Stimulated activated CD4-positive, alpha-beta T cell treated with anti-CD3 and anti-CD28 coated beads, Interleukin-12 subunit alpha, Interleukin-12 subunit beta, amount 100 ng/mL, for 24 hours (primary cell): ENCODE measurements at places on chromosomes 1 and 21.

GRCh38 chr1:162360237-162360873, 16.3 kb downstream of the SPATA46 start:
- DNase-seq = no peak

- no peak for DNase-seq
Measured at GRCh38 chr1:90671741-90672140, 45.4 kb downstream of the BARHL2 start.

DNA sequence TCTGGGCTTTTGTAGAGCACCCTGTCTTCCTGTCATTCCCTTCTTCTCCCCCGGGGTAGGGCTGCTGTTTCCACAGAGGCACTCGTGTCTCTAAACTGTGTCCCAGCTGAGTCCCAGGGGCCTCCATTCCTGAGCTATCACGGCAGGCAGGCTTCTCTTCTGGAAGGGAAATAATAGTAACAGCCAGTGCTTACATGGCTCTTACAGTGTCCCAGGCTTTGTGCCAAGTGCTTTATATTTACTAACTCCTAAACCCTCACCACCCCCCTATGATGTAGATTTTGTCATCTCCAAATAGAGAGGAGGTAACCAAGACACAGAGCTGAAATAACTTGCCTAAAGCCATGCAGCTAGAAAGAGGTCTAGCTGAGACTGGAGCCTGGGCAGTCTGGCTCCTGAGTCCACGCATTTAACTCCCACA, 1.4 kb upstream of the CELF3 start:
- DNase-seq = no peak

DNA sequence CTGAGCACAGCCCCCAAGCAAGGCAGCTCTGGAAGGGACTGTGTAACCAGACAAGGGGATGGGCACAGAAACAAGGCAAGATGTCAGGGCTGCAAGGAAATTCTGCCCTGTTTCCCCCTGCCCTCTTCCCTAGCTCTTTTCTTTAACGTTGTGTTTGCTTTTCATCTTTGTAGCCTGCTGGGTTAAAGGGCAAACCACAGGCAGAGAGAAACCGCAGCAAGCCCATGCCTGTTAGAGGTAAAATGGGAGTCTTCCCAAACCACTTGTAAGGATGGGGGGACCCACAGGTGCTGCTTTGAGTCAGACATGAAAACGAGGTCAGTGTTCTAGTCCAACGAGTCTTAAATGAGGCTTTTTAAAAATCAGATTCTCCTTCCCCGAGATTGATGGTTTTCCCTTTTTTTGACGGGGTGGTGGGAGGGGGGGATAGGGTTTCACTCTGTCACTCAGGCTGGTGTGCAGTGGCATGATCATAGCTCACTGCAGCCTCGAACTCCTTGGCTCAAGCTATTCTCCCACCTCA, 13.3 kb downstream of the TGFBR3 start:
- DNase-seq = no peak

DNA sequence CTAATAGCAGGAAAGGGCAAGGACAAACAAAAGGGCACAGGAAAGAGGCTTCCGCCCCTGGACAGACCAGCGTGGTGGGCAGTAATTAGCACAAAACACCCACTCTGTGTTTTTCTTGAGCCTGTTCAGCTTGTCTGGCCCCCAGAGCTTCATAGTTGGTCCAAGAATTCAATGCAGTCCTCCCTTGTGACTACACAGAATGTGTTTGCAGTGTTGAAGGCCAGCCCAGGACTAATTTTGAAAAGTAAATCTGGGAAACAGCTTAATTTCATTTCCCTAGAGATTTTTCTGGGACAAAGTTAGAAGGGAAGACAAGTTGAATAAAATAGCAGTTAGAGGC, 49.2 kb upstream of the LMO4 start:
- no peak for DNase-seq

DNA sequence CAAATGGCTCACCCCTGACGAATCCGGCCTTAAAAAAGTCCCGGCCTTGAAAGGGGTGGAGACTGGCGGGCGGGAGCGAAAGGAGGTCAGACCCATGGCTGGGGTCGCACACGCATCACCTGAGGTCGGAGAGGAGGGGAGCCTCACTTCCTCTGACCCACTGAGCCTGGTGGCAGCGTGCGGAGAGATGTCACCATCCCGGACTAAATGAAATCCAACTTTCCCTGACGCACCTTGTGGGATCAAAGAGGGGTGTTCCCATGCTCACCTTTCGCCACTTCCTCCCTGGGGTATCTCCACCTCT, 709 bp upstream of the SLC41A1 start:
- no peak for DNase-seq

DNA sequence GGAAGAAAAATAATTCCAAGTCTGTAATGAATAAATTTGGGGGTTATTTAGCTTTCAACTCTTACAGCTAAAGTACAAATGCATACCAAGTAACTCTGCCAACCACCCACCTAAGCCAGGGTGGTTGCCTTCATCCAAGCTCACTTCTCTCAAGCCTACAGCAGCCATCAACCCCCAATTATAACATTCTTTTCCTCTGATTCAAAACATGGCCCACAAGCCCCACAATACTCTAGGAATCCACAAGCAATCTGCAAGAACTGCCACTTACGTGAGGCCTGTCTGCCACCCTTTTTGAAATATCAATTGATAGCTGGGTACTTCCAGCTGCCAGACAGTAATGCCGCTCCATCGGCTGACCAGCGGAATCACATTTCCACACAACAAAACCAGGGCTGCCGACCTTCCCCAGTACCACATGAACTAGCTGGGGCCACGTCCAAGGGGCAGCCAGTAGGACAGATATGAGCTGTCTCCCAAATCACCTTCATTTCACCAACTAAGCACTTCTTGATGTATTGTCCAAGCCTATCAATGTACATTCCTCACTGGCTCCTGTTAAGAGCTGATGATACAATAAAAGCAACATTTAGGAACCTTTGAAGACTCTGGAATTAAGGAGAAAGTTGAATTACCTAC, 3.2 kb downstream of the LBR start:
- no peak for DNase-seq
